ENCODE measurements at places on chromosomes 12 and 14.

- no peak for DNase-seq
These were observed 23.5 kb downstream of the CCDC92 start for GRCh38 chr12:123948796-123949769.

GRCh38 chr14:60807971-60808370, 73.4 kb downstream of the MNAT1 start:
- no peak for DNase-seq

DNA sequence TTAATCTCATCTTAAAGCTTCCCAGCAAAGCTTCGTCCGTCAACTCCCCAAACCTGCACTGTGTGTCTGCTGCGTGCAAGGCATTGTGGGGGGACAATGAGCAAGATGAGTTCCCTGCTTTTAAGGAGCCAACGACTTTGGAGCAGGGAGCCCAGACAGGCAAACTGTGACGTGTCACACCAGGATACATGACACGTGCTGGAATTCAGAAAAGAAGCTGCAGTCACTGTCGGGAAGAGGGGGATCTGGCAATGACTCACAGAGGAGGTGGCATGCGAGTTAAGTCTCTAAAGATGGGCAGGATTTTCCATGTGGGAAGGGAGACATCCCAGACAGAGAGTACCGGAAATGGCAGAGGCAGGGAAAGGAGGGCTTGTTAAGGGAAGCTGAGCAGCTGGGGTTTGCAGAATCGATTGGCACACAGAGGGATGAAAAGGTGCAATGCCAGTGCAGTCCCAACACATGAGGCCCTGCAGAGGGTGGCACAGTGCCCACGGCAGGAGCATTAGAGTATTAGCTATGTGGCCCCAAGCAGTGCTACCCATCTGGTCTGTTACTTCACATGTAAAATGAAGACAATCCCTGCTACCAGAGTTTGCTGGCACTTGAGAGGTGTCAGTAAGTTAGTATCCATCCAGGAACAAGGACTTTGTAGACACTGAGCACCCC, 52.9 kb downstream of the SETD3 start:
- no peak for DNase-seq

- DNase-seq, result no peak
These were observed 198.0 kb upstream of the DCN start for GRCh38 chr12:91380631-91381030.

- no peak for DNase-seq
These were observed 36.4 kb downstream of the TRAFD1 start for GRCh38 chr12:112161711-112162110.

DNA sequence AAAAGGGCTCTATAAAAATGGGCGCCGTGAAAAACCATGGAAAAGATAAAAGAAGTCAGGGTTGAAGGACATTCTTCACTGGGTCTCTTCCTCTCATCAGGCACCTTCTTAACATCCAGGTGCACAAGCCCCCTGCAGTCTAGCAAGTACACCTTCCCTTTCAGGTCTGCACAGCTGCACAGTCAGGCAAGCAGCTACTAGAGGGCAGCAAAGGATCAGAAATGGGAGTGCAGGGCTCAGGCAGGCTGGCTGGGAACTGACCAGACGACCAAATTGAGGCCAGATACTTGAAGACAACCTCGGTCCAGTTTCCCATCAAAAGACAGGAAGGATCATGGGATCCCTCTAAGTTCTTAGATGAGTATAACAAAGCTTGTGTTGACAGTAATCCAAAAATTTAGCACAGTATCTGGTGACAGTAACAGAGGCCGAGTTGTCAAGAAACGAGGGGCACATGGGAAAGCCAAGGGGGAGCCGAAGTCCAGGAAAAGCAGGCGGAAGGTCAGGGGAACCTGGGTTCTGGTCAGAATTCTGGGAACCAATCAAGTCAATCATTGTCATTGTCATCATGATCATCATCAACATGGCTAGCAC, 10.1 kb upstream of the GRIP1 start:
- DNase-seq, result peak; percentile 8

DNA sequence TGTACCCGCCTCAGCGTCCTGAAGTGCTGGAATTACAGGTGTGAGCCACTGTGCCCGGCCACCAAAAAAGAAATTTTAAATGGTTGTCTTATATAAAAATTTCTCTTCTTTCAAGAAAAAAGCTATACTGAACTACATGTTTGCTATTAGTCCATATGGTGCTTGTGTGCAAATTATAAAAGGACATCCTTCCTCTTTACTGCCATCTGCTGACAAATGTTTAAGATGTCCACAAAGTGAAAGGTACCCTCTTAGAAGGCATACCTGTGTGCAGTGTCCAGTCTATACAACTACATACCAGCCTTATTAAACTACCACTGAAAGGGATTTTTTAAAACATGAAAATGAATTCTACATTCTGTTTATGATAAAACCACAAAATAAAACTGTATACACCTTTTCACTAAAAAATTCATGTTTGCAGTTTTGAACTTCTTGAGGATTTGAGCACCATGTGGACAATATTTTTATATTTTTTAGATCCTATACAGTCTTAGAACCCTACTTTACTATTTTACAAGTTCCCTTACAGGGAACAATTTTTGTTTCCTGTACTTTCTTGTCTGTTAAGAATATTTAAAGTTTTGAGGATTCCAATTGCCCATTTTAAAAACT, 32.8 kb upstream of the TOMM20L start:
- DNase-seq, result no peak

GRCh38 chr12:75784591-75784990, 247.0 kb downstream of the PHLDA1 start:
- DNase-seq, result no peak

- no peak for DNase-seq
These were observed 81.2 kb downstream of the PCNX1 start for GRCh38 chr14:70988452-70988851.

GRCh38 chr14:71441126-71441525, 491.1 kb upstream of the RGS6 start:
- DNase-seq, result no peak

Data from stimulated activated CD4-positive, alpha-beta T cell treated with anti-CD3 and anti-CD28 coated beads, Interleukin-4, amount 100 ng/mL, for 1 hour (primary cell).